ENCODE measurements at places on chromosomes 2 and 18.

- DNase-seq = no peak
Observed at GRCh38 chr2:127577503-127577902, 42.0 kb downstream of the MYO7B start.

GRCh38 chr2:99806758-99807157 lies 316.9 kb upstream of the REV1 start:
- no peak for DNase-seq

GRCh38 chr2:218465987-218466633 lies 47.2 kb downstream of the VIL1 start:
- no peak for DNase-seq

- no peak for DNase-seq
Observed at GRCh38 chr2:98383166-98383565, 36.9 kb downstream of the CNGA3 start.

DNA sequence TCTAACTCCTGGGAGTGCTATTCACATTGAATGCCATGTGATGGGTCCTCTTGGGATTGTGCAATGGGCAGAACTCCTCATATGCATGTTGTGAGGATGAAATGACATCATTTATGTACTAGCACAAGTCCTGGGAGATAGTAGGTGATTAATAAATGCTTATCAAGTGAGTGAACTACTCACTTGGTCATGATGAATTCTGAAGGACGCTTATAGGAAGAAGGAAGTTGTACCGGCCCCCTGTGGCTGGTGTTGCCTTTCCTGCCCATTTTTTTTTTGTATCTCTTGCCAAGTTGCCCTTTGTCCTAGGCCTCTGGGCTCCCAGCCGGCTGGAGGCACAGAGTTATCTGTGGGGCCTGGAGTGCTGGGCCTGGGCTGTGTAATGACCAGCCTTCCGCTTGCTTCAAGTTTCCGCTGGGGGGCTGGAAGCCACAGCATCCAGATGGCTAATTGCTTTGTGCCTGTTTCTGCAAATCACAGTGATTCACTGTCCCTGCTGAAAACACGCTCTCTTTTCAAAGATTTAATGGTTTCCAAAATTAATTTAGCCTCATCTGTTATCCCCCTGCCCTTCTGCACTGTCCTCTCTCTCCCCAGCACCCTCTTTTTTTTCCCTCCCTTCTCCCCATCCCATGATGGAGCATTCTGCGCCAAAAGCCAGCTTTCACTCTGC lies 33.7 kb upstream of the MRPL33 start:
- no peak for DNase-seq

Measured in GF-D8 (cell line).